Suprapubic skin (tissue), 4 donors: ENCODE measurements at places on chromosomes 11 and 22.

DNA sequence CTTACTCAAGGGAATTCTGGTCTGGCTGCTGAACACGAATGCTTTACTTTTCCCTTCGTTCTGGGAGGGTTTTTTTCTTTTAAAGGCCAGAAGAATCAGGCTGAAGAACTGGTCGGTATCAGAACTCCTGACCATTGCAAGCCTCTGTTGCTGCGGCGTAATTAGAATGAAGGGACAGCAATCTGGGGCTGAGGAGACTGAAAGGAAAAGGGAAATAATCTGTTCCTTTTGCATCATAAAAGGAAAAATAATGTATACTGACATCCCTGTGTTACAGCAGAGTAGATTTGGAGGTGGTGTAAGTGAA lies 670 bp downstream of the SC5D start:
- peak overlapping the region; percentile 84 for H3K27ac ChIP-seq
- peaks cover 20% of the 10 kb centered on the region for H3K4me1 ChIP-seq
- H3K4me3 ChIP-seq, result peak overlapping the region; percentile 79
- no peaks in the 10 kb centered on the region for H3K27me3 ChIP-seq
- DNase-seq, result no peak

DNA sequence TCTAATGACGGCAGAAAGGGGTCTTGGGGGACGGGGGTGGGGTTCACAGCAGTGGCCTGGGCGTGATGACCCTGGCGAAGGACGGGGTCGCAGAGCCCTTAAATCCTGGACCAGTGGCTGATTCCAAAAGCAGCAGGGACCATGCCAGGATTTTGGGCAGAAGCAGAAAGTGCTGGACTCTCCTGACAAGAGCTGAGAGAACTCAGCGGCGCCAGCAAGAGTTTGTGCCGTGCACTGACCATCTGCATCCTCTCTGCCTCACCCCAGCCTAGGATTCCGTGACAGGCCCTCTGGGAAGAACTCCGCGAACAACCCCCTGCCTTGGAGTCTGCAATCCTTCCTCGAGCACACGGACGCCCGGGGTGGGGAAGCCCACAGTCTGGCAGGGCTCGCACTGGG lies 644 bp upstream of the NDUFV1 start:
- H3K4me1 ChIP-seq, result peaks cover 28% of the 10 kb centered on the region
- no peaks in the 10 kb centered on the region for H3K27me3 ChIP-seq
- peaks cover 28% of the 10 kb centered on the region for H3K36me3 ChIP-seq
- H3K27ac ChIP-seq, result peak overlapping the region; percentile 71

- no peaks in the 10 kb centered on the region for H3K36me3 ChIP-seq
- no peak for DNase-seq
- no peak overlapping the region for H3K27ac ChIP-seq
- no peak overlapping the region for H3K4me3 ChIP-seq
- no peaks in the 10 kb centered on the region for H3K4me1 ChIP-seq
Measured at GRCh38 chr22:27952779-27953178, 33.7 kb upstream of the PITPNB start.

DNA sequence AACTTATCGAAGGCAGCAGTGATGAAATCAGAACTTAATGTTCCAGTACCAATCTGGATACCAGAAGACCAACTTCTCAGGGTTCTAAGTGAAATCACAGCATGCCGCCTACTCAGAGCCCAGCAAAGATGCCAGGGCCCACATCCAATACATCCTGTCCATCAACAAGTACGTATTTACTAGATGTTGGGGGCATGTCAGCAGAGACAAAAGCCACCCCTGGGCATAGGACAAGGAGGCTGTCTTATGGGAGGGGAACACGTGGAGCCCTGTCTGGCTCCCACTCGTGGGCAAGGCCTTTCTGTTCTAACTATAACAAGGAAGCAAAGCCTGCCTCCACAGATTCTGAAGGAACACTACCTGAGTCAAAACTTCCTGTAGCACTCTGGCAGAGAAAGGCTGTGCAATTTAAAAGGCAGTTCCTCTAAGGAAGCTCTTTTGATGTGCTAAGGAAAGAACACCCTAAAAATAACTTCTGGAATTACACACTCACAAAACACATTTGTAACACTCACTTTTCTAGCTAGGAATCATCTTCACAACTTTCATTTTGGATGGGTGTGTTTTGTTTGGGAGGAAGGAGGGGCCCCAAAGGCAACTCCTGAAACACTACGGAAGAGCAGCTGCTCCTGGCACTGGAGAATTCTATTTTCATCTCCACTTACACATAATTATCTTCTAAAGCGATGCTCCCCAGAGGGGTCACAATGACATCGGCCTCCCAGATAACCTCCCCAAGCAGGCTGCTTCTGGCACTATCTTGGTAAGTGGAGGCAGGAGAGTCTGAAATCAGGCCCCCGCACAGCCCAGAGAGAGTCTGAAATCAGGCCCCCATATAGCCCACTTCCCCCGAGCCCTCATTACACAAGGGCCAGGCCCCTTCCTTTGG lies 14.2 kb downstream of the SMCO4 start:
- no peak overlapping the region for H3K4me3 ChIP-seq
- H3K4me1 ChIP-seq, result peaks cover 46% of the 10 kb centered on the region
- H3K27me3 ChIP-seq, result no peaks in the 10 kb centered on the region
- peak overlapping the region; percentile 75 for H3K27ac ChIP-seq
- H3K36me3 ChIP-seq, result no peaks in the 10 kb centered on the region

DNA sequence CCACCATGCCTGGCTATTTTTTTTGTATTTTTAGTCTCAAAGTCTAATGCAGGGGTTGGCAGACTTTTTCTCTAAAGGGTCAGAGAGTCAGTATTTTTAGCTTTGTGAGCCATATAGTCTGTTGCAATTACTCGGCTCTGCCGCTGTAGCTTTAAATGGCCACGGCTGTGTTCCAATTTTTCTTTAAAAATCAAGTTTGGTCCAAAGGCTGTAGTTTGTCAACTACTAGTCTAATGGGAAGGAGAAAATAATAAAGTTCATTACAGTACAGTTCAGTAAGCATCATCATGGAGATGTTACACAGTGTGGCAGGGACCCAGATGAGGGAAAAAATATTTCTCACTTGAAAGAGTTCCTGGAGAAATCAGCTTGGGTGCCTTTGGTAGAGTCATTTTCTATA lies 107.6 kb downstream of the CSNK2A3 start:
- no peak for DNase-seq
- H3K36me3 ChIP-seq, result no peaks in the 10 kb centered on the region
- H3K4me1 ChIP-seq, result peaks cover 29% of the 10 kb centered on the region
- H3K27me3 ChIP-seq, result no peaks in the 10 kb centered on the region
- no peak overlapping the region for H3K27ac ChIP-seq
